Cardiac septum (tissue), 1 donor: ENCODE measurements at places on chromosomes 16 and 17. TPM values are rescaled to one million over a fixed set of nuclear protein-coding genes. Genes with fewer than 3 reads are reported as not detected.

The IGFALS gene
- total RNA-seq = 0.19 TPM

The SOST gene
- total RNA-seq = 0.24 TPM

The KRT24 gene
- not detected for total RNA-seq

The CCP110 gene
- 7.3 TPM for total RNA-seq
